ENCODE measurements at places on chromosomes 3 and 15.

DNA sequence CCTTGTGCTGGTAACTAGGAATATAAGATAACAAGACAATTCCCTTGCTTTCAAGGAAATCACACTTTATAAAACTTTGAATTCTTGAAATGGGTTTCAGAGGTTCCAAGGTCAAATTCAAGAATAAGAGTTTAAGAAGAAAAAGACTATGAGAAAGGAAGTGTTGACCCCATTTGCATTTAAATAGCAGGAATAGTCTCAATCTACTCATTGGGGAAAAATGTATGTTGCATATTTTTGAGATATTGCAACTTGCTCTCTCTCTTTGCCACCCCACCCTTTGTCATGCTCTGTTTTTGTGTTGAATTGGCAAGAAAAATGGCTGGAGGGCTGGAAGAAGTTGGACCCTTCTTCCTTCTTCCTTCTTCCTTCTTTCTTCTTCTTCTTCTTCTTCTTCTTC is 699.2 kb downstream of the TUSC7 start:
- DNase-seq = no peak

GRCh38 chr3:3178498-3179328 is 778 bp downstream of the CRBN start:
- no peak for DNase-seq

DNA sequence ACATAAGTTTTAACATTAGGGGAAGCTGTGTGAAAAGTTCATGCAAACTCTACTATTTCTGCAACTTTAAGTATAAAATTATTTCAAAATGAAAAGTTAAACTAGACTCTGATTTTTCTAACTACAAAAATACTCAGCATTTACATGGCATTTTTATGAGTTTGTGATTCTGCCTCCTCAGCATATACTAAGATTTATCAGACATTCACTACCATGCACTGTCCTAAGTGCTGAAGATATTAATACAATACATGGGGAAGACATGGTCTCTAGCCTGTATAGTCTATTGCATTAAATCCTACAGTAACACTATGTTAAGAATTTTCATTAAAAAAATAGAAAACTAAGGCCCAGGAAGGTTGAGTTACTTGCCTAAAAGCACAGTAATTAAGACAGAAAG is 80.7 kb downstream of the ZNF148 start:
- DNase-seq = no peak

GRCh38 chr3:126540342-126540849 is 16.4 kb downstream of the CHST13 start:
- no peak for DNase-seq

DNA sequence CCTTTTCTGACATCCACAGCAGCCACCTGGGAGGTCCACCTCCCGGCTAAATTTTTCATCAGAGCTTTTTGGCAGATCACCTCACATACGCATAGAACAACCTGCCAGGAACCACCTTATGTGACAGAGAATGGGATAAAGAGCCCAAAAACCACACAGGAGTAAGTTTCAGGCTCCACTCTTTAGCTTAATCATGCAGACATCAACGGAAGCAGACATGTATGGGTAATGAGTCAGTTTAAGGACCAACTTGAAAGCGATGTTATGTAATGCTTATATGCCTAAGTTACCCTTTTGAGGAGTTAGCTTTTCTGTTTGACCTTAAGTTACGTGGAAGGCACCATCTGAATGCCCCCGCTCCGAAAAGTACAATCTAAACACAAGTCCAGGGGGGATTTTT is 183.3 kb upstream of the BHLHE40 start:
- no peak for DNase-seq

Measured in activated T-cell treated with anti-CD3 and anti-CD28 coated beads for 24 hours (primary cell).